Esophagus squamous epithelium (tissue), 5 donors: ENCODE measurements at places on chromosomes 2 and 18. TPM values are rescaled to one million over a fixed set of nuclear protein-coding genes. Genes with fewer than 3 reads are reported as not detected.

Gene ALPP
- total RNA-seq = not detected

Gene UGT1A9
- total RNA-seq = 1.4 TPM

Gene CABYR
- 0.61 TPM for total RNA-seq

Gene REG1B
- not detected for total RNA-seq

Gene DTNA
- total RNA-seq = 75.0 TPM

GRCh38 chr2:217261452-217261851, 401.6 kb upstream of the TNP1 start:
- H3K27ac ChIP-seq = no peak overlapping the region
- H3K4me3 ChIP-seq = no peak overlapping the region
- no peak for DNase-seq
- H3K27me3 ChIP-seq = no peaks in the 10 kb centered on the region

- H3K4me3 ChIP-seq = no peak overlapping the region
- no peak overlapping the region for H3K27ac ChIP-seq
- no peaks in the 10 kb centered on the region for H3K36me3 ChIP-seq
- H3K27me3 ChIP-seq = no peaks in the 10 kb centered on the region
These were observed 56.3 kb downstream of the SLC16A14 start for GRCh38 chr2:230012267-230012884.

- H3K36me3 ChIP-seq = peaks cover 88% of the 10 kb centered on the region
- no peak for DNase-seq
- H3K27ac ChIP-seq = no peak overlapping the region
These were observed 27.3 kb downstream of the PREPL start for GRCh38 chr2:44333994-44334393.

GRCh38 chr2:11342551-11343367, 1.7 kb downstream of the ROCK2 start:
- DNase-seq = no peak

GRCh38 chr2:129458436-129458835, 521.0 kb upstream of the RAB6C start:
- no peaks in the 10 kb centered on the region for H3K36me3 ChIP-seq
- H3K27me3 ChIP-seq = no peaks in the 10 kb centered on the region
- DNase-seq = no peak
- H3K4me3 ChIP-seq = no peak overlapping the region
- no peak overlapping the region for H3K27ac ChIP-seq
